Stimulated activated CD8-positive, alpha-beta memory T cell treated with anti-CD3 and anti-CD28 coated beads, Interleukin-4, amount 100 ng/mL, for 1 hour (primary cell): ENCODE measurements at places on chromosomes 2 and 18.

DNA sequence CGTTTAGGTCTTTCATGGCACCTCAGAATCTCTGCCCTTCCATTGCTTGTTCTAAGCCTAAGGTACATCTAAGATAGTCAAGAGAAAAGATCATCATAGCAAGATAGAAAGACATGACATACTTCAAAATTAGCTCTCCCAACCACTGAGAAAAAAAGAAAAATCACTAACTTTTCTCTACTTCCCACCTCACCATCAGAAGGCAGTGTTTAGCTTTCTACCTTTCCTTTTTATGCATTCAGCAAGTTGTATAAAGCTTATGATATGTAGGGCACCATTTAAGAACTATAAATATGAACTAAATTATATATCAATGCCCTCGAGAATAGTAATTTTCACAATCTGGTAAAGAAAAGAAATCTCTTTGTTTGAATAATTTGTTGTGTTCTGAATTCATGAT, 331.8 kb upstream of the VWC2L start:
- DNase-seq: no peak

DNA sequence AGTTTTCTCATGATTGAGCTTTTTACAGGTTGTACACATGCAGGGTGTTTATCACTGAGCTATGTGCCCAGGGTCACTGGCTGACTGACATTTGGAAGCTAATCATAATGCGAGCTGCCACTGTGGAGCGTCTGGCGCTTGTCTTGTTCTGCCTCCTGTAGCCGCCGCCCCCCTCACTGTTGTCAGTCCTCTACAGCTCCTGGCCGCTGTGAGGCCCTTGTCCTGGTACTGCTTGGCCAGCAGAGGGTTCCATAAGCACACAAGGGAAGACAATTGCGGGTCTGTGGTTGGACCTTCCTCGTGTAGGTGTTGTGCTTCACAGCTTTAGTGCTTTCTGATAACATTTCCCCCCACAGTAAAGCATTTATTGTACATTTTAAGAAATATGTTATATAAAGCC, 105.6 kb upstream of the LDLRAD4 start:
- DNase-seq: no peak

DNA sequence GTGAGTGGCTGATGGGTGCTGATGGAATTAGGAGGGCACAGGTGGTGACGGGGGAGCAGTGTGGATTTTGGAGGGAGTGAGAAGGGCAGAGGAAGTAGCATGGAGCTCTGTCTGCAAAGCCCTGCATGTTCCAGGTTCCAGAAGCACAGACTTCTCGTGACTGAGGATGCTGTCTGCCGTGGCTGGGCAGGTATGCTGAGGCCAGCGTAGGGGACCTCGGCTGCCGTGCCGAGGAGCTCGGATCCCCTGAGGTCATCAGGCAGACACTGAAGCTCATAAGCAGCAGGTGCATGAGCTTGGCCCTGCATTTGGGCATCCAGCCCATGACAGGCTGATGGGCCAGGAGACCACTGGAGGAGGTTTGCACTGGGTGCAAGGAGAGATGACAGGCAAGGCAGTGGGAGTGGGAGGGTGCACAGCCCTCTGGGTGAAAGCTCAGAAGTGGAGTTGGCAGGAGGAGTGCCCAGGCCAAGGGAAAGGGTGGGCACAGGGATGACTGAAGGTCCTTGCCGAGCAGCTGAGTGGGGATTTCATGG, 215.3 kb downstream of the SH3RF3 start:
- DNase-seq: no peak

DNA sequence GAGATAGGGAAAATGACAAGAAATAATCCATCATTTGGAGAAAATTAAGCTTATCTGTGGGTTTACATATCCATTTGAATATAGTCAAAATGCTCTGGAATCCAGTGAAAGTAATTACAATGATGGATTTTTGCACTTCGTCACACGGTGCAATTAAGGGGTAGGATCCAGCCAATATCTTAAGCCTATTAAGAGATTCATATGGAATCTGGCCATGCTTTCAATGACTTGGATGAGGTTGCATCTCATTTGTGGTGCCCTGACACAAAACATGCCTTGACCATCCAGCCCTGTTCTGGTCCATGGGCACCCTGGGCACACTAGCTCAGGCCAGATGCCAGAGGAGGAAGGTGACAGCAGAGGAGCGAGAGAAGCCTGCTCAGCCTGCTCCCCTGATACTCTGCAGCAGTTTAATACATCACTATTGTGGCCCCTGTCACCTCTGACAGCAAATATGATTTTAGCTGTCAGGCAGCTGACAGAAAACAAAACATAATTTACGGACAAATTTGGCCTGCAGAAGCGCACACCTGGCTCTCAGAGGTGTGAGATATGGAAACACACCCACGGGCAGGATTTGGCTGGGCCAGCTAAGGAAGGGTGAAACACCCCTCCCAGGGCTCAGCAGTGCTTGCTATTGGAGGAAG, 94.1 kb upstream of the ST8SIA3 start:
- no peak for DNase-seq

DNA sequence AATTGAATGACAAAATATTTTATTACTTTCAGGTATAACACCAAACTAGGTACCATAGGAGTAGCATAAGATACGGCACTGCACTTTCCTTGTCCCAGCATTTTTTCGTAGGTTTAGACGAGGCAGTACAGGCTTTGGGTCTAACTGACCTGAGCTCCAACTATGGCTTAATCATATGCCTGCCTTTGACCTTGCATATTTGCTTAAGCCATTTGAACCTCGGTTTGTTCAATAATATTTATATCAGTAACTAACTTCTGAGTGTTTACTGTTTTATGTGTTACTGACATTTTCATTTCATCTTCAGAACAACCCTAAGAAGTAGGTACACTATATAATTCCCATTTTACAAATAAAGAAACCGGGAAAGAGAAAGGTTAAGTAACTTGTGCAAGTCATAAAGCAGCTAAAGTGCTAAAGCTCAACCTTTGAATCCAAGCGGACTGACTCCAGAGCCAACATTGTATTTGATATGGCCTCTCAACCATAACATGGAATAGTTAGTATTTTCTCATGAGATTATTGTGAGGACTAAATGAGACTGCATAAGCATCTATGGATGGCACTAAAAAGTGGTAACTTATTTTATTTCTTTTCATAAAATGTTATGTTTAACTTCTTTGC, 104.0 kb downstream of the R3HDM1 start:
- DNase-seq: no peak

- no peak for DNase-seq
These were observed 150.5 kb upstream of the TWIST2 start for GRCh38 chr2:238697193-238698071.

- no peak for DNase-seq
These were observed 10.1 kb upstream of the NEU4 start for GRCh38 chr2:241798631-241799521.

DNA sequence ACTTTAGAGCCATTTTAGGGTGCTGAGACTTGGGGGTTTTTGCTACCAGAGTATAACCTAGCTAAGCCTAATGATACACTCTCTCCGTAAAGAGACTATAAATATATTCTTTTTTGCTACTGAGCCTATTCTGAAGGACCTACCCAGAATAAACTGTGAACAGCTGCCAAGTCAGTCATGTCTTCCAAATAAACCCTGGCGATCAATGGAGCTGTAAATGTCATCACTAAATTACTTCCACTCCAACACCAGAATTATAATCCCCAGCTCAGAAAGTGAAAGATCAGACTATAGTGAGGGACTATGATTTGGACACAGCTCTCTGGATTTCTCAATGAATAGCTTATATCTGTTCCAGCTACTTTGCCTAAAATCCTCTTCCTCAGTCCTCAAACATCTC, 178.9 kb downstream of the METTL4 start:
- DNase-seq: no peak
